NCI-H82 (cell line): ENCODE measurements at places on chromosomes 4 and X.
A peak's percentile ranks its signal among the peaks of the same experiment; 100 is the strongest.

GRCh38 chr4:176814770-176815169 lies 22.0 kb upstream of the VEGFC start:
- DNase-seq, result no peak

DNA sequence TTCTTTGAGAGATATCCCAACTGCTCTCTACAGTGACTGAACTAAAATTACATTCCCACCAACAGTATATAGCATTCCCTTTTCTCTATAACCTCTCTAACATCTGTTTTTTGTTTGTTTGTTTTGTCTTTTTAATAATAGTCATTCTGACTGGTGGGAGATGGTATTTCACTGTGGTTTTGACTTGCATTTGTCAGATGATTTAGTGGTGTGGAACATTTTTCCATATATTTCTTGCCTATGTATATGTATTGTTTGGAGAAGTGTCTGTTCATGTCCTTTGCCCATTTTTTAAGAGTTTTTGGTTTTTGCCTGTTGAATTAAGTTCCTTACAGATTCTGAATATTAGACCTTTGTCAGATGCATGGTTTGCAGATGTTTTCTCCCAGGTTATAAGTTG lies 9.0 kb downstream of the USO1 start:
- DNase-seq, result no peak

- DNase-seq, result no peak
These were observed 7.3 kb downstream of the LCORL start for GRCh38 chr4:18014269-18014668.

DNA sequence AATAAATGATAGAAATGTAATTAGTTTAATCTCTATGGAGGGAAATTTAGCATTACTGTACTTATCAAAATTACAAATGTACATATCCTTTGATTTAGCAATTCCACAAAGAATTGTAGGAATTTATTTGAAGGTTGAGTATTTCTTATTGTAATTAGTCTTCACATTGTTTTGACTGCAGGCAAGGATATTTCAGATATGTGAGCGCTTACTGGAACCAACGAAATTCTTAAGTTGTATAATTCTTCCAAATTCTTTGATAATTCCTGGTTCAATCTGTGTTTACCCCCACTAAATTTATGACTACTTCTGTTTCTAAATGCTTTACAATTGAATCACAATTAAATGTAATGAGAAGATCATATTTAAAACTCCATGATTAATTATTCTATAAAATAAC lies 26.9 kb upstream of the WWC2 start:
- DNase-seq, result no peak

DNA sequence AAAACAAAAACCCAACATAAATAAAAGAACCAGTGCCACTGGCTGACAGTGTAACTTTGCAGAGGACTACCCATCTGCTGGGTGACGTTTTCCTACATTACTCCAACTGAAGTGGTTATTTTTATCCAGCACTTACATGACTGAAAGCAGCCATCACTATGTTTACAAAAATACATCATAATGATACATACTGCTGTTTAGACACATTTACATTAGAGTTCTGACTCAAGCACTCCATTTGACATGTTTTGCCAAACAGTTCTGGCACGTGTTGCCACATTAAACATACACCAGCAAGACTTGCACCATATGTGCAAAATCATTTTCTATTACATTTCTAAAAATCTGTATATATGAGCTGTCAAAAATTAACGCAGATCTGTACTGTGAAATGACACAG lies 39.6 kb downstream of the BEND4 start:
- no peak for DNase-seq

- no peak for DNase-seq
These were observed 32.9 kb downstream of the EREG start for GRCh38 chr4:74397748-74398426.

DNA sequence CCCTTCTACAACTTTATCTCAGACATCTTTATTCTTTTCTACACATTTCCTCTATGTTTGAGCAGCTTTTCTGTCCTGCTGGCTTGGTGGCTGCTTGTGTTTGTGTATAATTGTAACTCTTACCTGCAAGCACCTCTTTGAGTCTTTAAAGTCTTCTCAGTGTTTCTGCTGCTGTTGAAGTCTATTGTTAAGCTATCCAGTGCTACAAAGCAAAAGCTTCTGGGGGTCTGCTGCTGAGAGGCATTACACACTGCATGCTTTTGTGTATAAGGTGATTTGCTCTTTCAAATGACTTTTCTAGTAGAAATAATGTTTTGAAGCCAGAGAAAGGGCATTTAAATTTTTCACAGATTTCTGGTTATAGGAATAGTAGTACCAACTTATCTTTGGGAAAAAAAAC lies 241.8 kb downstream of the DTHD1 start:
- no peak for DNase-seq

GRCh38 chrX:7828594-7828993 lies 14.4 kb upstream of the VCX start:
- DNase-seq, result peak; percentile 50

GRCh38 chr4:182564724-182565369 lies 321.6 kb downstream of the TENM3 start:
- no peak for DNase-seq

- DNase-seq, result peak; percentile 77
These were observed 836.8 kb upstream of the LCORL start for GRCh38 chr4:18858229-18858922.

DNA sequence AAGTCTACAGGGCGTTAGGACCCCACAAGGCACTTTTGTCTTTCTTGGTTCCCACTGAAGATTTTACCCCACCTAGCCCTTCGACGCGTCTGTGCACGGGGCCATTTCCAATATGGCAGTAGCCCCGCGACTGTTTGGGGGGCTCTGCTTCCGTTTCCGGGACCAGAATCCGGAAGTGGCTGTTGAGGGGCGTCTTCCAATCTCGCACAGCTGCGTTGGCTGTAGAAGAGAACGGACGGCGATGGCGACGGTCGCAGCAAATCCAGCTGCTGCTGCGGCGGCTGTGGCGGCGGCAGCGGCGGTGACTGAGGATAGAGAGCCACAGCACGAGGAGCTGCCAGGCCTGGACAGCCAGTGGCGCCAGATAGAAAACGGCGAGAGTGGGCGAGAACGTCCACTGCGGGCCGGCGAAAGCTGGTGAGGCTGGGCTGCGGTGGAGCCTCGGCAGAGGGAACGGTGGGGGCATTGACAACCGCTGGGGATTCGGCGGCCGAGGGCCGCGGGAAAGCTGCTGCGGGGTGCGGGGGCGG lies at the start of gene USP11:
Gene USP11 (plus strand): TSS at position 207 of the 530 bp plus-strand sequence. CDS start 35 bp downstream, at position 242.
- peak; percentile 83 for DNase-seq
